ENCODE measurements at places on chromosomes 6 and 20.

GRCh38 chr20:57618091-57618763 lies 2.0 kb downstream of the ZBP1 start:
- peak; percentile 52 for DNase-seq

DNA sequence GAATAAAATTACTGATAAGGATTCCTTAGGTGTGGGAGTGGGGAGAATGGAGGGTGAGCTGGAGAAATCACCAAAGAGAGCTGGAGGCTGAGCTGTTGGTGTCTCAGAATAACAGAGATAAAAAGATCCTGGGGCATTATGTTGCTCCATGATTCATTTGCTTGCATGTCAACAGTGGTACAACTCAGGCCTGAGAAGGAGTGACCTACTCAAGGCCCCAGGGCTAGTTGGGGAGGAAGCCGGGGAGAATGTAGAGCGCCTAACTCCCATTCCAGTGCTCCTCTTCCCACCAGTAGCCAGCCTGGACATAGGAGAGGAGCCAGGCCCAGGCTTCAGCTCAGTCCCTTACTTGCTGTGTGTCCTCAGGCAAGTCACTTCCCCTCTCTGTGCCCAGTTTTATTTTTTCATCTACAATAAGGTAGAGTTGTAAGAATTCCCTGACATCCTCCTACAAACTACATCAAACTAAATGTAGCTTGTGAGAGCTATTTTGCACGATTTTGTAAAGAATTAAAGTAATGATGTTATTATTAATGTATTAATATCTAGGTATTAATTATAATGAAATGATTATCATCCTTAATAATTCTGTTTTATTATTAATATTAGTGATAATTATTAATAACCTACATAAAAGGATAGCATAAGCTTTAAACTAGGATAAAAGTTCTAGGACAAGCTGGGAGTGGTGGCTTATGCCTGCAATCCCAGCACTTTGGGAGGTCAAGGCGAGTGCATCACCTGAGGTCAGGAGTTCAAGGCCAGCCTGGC lies 250.9 kb upstream of the SULF2 start:
- no peak for DNase-seq

GRCh38 chr20:28562510-28562898 lies 2695.0 kb upstream of the DEFB115 start:
- DNase-seq, result no peak

GRCh38 chr20:21867811-21868210 lies 162.3 kb downstream of the PAX1 start:
- DNase-seq, result no peak

DNA sequence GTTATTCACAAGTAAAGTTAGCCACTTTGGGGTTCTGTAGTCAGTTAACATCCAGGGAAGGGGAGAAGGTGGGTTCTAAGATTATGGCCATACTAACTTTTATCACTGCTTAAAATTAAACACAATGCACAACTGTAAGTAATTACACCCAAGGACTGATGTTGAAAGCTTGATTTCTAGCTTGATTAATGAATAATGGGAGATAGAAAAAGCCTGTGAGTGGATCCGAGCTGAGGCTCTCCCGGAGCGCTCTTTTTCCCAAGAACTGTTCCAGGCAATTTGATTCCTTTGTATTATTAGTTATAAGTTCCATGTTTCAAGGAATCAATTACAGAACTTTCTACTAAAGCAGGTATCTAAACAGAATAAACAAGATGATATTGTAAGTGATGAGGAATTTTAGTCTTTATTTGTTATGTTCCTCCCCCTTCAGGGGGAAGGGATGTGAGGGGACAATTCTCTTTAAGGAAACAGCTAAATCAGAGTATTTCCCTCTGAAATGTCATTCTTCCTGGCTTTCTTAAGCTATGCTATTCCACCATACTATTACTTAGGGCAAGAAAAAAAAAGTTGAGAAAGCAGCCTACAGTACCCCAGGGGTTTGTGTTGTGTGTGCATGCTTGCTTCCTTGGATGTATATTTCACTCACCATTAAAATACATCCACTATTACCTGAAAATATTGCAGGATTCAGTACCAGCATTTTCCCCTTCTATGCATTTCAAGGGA lies 3.8 kb downstream of the TSHZ2 start:
- no peak for DNase-seq

- DNase-seq, result no peak
Observed at GRCh38 chr6:46653439-46654195, 842 bp downstream of the SLC25A27 start.

GRCh38 chr20:45469336-45470261 lies at the start of gene WFDC2:
Gene WFDC2, plus strand, starts transcription at chr20:45469753. Its CDS starts 29 bp downstream, at chr20:45469782.
- DNase-seq, result no peak

- no peak for DNase-seq
Observed at GRCh38 chr6:169837529-169838250, 86.3 kb downstream of the ERMARD start.

Data from common myeloid progenitor, CD34-positive (primary cell).